ENCODE measurements at places on chromosomes 11 and 22. TPM values are rescaled to one million over a fixed set of nuclear protein-coding genes. Genes with fewer than 3 reads are reported as not detected.

Gene PLAAT5
- total RNA-seq, result 2.9 TPM

Gene EXPH5
- 2.4 TPM for total RNA-seq

Gene DUSP8
- 11.1 TPM for total RNA-seq

Gene TESMIN
- total RNA-seq, result 0.89 TPM

Measured in right cardiac atrium (tissue), 5 donors.